ENCODE measurements at places on chromosomes 6 and 20. TPM values are rescaled to one million over a fixed set of nuclear protein-coding genes. Genes with fewer than 3 reads are reported as not detected.

VGLL2 gene
- total RNA-seq = not detected

DNA sequence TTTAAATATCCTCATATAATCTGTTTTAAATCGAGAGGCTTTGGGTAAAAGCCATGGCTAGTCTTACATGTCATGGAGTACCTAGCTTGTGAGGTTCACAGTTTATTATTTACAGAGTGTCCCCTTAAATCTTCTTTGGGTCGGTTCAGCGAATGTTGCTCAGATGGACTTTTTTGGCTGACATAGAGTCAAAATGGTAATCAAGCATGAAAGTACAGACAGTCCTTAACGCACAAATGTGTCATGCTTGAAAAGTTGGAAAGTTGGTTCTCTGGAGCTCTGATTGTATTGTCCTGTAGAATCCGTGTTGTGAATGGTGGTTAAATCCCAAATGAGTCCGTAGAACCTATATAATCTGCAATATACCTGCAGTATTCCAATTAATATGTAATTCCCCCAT lies 22.0 kb downstream of the PTPN1 start:
- DNase-seq = no peak

DNA sequence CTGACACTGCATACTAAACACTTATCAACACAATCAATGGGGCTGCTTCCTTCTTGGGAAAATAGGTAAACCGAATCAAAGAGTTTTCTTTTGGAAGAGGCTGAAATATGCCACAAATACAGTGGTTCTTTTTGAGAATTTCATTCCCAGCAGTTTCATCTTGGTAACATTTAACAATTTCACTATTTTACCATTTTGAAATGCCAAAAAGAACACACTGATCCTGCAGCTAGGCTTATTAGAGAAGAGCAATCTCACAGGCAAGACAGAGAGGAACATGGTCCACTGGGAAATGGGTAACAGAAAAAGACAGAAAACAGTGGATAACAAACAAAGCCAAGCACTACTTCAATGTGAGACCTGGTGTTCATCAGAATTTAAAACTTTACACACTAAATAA lies 2.5 kb downstream of the CNR1 start:
- DNase-seq = no peak

DNA sequence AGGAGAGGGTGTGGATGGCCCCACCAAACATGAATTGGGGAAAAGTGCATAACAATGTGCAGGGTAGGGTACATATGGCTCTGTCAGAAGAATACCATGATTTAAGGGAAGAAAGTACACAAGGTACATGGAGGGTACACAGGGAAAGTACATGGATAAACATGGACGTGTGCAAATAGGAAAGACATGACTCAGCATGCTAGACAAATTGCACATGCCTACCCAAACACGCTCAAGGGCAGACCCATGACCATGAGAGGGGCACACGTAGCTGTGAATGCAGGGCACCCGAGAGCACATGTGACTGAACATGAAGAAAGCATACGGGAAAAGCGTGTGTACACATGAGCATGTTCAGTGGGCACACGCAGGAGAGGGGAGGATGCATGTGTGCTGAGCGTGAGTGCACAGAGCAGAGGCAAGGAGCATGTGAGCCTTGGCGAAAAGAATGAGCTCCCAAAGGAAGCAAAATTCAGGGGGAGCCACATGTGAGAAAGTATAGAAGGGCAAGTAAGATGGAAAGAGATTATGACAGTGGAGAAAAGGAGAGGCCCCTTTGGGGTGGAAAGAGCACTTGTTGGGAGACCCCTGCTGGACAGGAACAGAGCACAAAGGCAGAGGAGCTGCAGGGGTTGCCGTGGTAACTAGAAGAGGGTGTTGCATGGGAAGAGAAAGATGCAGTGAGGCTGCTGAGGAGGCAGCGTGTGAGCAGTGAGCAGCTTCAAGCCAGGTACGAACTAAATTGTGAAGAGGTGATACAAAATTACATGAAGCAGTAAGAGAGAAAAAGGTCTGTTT lies 17.8 kb downstream of the OR2H2 start:
- DNase-seq = no peak

DNA sequence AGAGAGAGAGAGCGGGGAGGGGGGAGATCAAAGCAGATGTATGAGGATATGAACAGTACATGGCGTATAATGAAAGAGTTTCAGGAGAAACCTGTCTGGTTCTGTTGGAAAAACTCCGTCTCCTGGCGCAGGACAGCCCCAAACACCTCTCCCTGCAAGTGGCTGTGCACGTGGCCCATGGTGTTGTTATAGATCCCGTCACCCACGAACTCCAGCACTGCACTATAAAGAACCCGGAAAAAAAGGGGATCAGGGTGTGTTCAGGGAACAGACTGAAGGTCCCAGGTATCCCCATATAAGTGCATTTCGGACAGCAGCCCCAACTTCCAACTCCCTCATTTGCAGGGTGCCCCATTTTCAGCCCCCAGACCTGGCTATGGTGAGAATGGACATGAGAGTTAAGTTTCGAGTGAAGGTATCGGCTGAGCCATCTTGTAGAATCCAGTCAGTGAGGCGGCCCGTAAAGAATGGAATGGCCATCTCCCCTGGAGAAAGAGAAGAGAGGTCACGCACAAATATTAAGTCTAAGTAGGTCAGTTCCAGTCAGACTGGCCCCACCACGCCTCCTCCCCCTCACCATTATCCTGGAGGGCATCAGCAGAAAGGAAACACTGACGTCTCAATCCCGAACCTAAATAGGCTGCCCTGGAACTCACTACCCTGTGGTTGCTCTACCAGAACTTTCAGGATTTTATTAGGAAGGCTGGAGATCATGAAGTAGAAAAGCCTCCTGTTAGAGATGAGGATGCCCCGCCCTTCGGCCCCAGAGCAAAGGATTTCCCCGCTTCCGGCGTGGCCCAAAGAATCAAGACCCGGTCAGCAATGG lies 1.3 kb downstream of the TAP1 start:
- DNase-seq = peak; percentile 53

DNA sequence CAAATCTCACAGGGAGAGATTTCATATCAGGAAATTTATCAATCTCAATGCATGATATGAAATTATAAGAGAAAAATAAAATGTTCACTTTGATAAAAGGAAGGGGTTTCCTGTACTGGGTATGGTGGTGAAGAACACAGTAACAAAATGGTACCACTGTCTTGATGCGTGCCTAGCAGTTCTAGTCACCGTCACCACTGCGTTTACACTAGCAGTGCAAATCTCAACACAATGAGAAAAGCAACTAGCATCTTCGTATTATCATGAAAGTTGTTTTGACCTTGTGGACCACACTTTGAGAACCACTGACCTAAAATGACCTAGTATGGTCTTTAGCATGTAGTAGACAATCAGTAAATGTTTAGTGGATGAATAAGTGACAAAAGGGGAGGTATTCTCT lies 68.4 kb upstream of the ADGRF4 start:
- DNase-seq = no peak

PLA2G7 gene
- 0.15 TPM for total RNA-seq

DNA sequence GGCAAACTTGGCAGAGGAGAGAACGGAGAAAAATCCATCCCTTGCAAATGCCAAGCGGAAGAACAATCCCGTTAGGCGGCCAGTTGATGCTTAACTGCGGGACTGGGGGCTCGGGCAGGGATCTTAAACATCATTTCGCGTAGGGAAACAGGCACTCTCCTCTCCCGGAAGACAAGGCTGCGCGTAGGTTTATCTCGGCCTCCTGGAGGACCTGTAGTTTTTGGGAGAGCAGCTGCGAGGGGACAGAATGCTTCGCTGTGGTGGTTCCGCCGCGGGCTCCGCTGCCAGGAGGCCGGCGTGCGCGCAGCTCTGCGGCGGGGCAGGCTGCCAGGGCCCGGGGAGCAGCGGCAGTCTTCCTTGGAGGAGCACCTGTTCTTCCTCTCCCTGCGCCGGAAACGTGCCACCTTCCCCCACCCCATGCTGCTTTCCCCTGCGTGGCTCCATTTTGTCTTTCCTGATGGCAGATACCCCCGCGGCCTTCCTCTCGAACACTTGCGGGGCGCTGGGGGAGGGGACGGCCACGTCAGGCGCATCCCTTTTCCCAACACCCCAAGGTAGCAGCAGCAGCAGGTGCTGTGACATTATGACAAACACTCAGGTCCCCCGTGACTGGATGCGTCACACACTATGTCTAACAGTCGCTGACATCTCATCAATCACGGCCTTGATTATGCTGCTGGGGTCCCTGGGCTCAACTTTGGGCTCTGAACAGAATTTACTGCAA lies 230.7 kb upstream of the BTBD3 start:
- DNase-seq = peak; percentile 63

GRCh38 chr6:7419065-7419464 lies 29.5 kb downstream of the RIOK1 start:
- DNase-seq = no peak

TINAG gene
- total RNA-seq = 0.15 TPM

DNA sequence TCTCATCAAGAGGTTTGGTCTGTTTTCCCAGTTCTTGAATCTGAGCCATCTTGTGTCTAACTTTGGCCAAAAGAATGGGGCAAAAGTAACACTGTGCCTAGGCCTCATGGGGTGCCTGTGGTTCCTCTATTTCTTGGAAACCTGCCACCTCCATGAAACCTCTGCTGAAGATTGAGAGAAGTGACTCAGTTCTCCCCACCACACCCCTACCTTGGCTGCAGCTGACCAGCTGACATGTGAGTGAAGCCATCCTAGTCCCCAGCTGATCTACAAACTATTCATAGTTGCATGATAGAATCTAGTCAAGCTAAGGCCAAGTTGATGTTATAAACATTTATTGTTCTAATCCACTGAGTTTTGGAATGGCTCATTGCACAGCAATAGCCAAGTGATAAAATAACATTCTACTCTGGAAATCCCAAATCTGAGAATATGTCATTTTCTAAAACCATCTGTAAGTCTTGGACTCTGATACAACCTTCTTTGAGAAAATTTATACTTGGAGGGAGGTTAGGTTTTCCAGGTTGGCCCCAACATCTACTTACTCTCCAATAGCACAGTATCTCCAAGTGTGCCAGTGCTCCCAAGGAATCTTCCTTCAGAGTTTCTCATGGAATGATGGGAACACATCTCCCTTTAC lies 107.0 kb upstream of the SMLR1 start:
- DNase-seq = no peak

MSH5 gene
- total RNA-seq = 1.3 TPM

Measured in left ventricle myocardium superior (tissue), 1 donor.